GM19239 (cell line): ENCODE measurements at places on chromosomes 7 and 10.

DNA sequence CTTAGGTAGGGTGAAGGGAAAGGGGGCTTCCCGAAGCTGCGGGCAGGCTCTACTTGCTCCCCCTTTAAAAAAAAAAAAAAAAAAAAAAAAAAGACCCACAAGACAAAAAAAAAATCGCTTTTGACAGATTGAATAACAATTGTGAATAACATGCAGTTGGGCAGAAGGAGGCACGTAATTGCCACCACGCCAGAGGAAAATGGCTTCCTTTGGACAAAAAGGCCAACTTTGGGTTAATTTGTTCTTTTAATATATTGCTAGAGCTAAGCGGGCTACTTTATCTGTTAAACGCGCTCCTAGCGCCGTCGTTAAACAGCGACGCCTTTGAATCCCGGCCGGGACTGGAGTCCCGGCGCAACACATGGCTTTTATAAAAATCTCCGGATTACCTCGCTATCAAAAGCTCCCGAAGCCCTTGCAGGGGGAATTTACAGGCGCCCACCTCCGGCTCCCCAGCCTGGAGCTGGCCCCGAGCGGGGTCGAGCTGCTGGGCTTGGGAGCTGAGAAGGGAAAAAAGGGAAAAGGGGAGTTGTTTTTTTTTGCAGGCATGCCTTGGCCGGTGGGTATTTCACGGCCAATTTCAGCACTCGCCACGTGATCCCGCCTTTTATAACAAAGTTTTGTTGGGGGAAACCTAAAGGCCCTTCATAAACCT lies 1.2 kb downstream of the HOXA11 start:
- DNase-seq: no peak

GRCh38 chr7:38282081-38282480 lies 8.6 kb upstream of the TARP start:
- DNase-seq: no peak

- no peak for DNase-seq
These were observed 190.6 kb downstream of the TMEM178B start for GRCh38 chr7:141264511-141264910.

DNA sequence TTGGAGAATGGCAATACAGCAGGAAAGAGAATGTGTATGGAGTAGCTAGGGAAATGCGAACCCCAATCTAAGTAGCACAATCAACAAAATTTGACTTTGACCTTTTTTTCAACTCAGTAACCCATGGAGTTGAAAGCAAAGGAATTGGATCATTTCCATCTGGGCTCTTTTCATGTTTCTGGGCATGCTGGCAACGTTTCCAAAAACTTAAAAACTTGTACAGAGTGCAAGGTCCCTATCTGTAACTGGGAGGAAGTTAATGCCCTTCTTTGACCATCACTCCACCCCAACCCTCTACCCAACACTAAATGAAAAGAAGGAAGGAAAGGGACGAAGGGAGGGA lies 1.3 kb upstream of the HIBADH start:
- no peak for DNase-seq

GRCh38 chr7:155458111-155458877 lies at the start of gene EN2:
Gene EN2, plus strand, starts transcription at chr7:155458129. Its CDS starts 249 bp downstream, at chr7:155458378.
- no peak for DNase-seq

GRCh38 chr10:1538121-1538520 lies 199.2 kb downstream of the ADARB2 start:
- no peak for DNase-seq

- DNase-seq: no peak
These were observed 59.7 kb upstream of the HABP2 start for GRCh38 chr10:113493195-113493594.

DNA sequence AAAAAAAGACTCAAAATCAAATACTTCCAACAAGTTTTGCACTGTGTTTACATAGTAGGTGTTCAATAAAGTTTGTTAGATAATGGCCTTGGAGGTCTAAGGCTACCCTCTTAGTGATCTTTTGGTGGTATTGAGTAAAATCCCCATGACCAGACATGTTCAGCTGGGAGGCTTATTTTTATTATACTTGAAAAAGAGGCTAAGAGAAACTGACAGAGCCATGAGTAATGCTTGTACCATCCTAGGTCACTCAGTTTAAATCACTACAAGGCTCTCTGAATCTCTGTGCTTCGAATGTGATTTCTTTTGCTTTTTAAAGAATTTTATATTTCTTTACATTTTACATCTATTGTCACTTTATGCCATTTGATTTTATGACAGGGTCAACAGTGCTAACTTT lies 90.5 kb downstream of the TWIST1 start:
- no peak for DNase-seq

DNA sequence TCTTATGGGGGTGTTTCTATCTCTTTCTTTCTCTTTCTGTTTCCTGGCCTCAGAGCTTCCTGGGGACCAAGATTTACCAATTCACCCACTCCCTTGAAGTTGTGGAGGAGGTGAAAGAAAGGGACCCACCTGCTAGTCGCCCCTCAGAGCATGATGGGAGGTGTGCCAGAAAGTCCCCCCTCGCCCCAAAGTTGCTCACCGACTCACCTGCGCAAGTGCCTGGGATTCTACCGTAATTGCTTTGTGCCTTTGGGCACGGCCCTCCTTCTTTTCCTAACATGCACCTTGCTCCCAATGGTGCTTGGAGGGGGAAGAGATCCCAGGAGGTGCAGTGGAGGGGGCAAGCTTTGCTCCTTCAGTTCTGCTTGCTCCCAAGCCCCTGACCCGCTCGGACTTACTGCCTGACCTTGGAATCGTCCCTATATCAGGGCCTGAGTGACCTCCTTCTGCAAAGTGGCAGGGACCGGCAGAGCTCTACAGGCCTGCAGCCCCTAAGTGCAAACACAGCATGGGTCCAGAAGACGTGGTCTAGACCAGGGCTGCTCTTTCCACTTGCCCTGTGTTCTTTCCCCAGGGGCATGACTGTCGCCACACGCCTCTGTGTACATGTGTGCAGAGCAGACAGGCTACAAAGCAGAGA lies 12.2 kb downstream of the AQP1 start:
- DNase-seq: no peak

- no peak for DNase-seq
These were observed 671.1 kb upstream of the CELF2 start for GRCh38 chr10:10346390-10347150.

- DNase-seq: no peak
These were observed 945 bp downstream of the ADD3 start for GRCh38 chr10:110008518-110009339.

- no peak for DNase-seq
These were observed 177.3 kb downstream of the DKK1 start for GRCh38 chr10:52491246-52491995.

GRCh38 chr10:105950410-105950809 lies 1214.1 kb downstream of the SORCS1 start:
- DNase-seq: peak; percentile 4

DNA sequence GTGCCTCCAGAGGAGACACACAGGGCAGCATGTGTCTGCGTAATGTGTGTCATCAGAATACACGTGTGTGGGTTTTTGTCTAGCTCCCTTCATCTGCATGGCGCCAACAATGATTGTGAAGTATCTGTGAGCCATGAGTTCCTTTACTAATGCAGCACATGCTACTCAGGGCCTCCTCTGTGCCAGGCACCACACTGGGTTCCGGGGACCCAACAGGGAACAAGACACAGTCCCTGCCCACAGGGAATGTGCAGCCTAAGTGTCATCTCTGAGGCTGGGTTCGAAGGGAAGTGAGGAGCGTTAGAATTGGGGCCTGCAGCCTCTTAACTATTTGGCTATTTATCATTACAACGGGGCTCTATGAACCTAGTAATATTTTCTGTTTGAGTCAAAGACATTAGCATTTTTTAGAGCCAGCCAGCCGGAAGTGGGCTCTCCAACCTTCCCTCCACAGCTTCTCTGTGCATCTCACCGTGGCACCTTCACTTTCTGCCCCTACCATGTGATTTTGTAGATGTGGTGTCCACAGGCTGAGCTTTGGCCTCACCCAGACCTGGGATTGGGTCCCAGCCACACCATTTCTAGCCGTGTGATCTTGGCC lies 43.9 kb upstream of the SRGN start:
- DNase-seq: no peak

GRCh38 chr7:66205741-66206090 lies 582 bp downstream of the TPST1 start:
- no peak for DNase-seq

DNA sequence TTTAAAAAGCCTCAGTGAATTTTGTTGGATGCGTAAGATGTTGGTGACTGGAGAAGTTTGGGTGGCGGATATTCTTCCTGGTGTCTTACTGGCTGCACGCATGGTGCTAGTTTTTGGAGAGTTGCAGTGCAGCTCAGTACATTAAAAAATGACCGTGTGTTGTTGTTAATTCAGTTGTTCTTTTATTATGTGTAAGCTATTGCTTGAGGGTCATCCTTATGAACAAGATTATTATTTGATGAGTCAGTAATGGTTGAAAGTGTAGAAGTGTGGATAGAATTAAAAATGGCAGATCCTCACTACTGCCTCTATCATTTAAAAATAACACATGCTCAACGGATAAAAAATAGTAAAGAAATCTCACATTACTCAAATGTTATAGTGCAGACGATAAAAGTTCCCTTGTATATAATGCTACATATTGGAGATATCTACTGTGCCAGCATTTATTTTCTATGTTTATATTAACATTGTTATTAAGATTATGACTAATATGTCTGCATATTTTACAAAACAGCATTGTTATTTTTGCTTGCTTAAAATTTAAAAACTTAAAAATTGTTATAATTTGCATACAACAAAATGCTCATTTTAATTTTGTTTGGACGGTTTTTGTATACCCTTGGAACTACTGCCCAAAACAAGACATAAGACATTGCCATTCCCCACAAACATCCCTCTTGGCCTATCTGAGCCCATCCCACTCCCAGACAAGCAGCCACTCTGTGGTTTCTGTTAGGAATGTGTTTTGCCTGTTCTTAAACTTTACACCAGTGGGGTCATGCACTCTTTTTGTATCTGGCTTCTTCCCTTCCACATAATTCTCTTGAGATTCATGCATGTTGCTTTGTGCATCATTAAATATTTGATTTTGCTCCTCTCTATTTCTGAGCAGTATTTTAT lies 142.0 kb downstream of the DOCK1 start:
- no peak for DNase-seq
